GM19239 (cell line): ENCODE measurements at places on chromosomes 3 and 15.

GRCh38 chr3:95352471-95352870 is 1289.6 kb downstream of the NSUN3 start:
- DNase-seq: no peak

DNA sequence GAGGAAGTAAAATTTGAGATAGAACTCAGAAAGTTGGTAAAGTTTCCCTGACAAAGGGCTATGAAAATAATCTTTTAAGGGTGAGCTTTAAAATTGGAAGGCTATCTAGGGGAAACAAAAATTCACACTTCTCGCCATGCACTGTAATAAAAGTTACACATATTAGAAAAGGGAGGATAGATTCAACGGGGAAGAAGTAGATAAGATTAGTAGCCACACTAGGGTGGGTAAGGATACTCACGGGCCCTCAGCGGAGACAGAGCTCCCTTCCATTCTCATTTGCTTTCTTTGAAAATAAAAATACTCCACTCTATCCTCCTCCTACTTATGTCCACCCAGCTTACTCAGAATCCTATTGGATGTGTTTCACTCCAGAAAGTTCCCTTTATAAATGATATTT is 691.3 kb upstream of the NR2F2 start:
- DNase-seq: no peak

DNA sequence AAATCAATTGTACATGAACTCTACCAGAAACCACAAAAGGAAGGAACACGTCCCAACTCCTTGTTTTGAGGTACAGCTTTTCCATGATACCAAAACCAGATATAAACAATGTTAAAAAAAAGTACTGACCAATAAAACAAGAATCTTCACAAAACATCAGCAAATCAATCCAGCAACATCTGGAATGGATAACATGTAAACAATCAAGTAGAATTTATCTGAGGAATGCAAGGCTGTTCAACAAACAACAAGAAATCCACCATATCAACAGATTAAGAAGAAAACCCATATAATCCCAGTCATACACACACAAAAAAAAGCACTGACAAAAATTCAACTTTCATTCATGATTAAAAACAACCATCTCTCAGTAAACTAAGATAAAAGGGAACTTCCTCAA is 26.7 kb downstream of the TJP1 start:
- no peak for DNase-seq

DNA sequence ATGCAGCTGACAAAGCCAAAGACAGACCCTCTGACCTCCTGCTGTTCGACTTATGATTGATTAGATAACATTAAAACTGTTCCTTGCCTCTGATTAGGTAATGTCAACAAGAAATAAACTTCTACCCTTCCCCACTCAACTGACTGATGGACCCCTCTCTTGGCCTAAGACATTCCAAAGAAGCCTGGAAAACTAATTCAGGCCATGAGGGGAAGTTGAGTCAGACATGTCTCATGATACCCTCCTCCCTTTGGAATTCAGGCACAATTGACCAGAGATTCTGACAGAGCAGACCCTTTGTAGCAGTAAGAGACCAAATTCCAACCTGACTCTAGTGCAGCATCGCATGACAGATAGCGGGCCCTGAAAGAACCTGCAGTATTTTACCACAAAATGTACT is 354.5 kb downstream of the OCA2 start:
- no peak for DNase-seq

DNA sequence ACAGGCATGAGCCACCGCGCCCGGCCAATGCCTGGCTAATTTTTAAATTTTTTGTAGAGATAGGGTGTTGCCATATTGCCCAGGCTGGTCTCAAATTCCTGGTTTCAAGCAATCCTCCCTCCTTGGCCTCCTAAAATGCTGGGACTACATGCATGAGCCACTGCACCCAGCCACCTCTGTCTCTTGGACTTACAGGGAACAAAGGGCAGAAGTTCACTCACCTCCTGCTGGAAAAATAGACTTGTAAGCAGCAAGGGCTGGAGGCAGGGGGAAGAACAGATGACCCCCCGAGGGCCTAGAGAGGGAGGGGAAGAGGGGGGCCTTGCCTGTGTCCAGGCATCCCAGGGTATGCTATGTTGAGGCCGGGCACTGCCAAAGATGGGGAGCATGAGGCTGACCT is 22.2 kb downstream of the DUSP7 start:
- DNase-seq: no peak

- no peak for DNase-seq
These were observed 607.7 kb downstream of the PYDC2 start for GRCh38 chr3:192068464-192069254.

DNA sequence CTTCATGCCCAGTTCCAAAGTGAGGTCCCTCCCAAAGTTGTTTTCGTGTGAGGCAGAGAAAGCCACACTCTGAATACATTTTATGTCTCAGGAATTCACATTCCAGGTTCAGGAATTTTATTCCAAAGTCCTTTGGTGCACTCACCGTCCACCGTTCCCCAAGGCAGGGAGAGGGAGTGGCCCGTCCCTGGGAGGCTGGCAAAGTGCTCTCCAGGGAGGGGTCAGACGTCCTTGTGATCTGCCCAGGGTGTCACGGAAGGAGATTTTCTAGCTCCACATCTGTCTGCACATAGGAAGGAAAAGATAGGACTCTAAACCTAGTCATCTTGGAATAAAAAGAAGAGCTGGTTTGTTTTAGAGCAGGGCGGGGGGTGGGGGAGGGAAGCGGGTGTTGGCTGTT is 47.9 kb downstream of the KLF13 start:
- no peak for DNase-seq

DNA sequence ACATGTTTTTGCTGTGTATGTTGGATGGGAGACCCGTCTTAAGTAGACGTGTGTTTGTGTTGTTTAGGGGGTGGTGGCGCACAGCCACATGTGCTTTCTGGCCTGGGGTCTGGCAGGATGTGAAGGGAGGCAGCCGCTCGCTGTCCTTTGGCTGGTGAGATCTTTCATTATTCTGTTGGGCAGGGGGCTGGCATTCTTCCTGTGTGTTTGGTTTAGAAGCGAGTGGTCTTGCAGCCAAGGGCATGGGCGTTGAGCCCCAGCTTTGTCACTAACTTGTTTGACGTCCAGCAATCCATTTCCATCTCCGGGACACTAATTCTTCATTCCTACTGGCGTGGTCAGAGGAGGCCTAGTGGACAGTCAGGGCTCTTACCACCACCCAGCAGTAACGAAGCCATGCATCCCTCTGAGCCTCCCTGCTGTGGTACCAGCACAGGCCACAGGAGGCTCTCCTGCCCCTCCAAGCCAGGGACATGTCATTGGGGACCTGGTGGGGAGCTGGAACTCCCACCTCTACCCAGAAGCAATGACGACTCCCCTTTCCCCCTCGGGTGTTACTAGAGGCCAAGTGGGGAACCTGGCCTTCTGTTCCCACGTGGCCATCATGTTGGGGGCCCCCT is 10.7 kb downstream of the THSD4 start:
- no peak for DNase-seq

GRCh38 chr3:72341920-72342319 is 506.3 kb downstream of the SHQ1 start:
- no peak for DNase-seq

GRCh38 chr3:66831931-66832330 is 166.2 kb upstream of the KBTBD8 start:
- no peak for DNase-seq

DNA sequence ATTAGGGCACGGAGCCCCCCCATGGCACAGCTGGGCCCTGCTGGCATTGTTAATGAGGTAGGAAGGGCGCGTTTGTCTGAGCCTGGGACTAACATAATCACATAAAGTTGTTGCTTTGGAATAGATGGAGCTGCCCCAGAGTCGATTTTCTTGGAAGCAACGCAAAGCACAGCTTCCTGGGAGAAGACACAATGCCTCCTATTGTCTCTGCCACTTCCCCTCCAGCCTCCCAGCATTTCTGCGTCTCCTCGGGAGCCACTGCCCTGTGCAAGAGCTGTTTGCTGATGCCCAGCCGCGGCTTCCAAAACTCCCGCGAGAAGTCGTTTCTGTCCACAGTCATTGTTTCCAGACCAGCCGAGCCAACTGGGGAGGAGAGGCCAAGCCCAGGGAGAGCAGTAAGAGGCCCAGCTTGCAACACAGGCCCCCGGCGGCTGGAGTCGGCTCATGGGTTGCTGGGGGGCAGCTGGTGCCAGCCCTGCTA is 18.1 kb upstream of the ALDH1A3 start:
- no peak for DNase-seq

DNA sequence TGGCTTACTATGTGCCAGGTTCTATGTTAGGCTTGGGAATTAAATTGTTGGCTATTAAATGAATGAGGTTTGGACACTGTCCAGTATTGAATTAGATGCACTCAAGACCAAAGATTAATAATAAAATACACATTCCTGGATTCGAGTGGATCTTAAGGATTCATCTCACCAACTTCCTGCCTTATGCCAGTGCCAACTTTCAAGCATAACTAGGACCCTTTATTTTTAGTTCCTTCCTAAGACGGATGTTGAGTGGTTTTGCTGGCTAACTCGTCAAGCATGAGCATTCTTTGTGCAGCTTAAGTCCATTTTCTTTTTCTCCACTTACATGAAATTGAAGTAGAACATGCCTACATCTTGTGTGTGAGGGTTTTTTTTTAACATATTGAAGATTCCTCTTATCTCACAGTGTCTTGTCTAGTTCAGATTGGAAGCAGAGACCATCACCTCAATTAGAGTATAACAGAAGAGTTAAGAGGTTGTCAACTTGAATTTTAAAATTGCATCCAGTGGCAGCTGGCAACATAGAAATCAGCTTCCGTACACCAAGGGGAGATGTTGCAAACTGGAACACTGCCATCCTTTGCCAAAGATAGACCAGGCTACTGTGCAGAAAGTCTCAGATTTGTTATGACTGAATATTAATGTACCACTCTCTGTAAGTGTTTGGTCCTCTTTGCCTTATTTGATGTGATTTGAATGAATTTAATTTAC is 106.3 kb upstream of the BFSP2 start:
- DNase-seq: no peak

GRCh38 chr15:91526424-91526823 is 327.1 kb upstream of the SLCO3A1 start:
- no peak for DNase-seq

- DNase-seq: no peak
These were observed 104.2 kb downstream of the IQCH start for GRCh38 chr15:67358812-67359211.

GRCh38 chr15:76863123-76863522 is 42.0 kb downstream of the SCAPER start:
- no peak for DNase-seq

DNA sequence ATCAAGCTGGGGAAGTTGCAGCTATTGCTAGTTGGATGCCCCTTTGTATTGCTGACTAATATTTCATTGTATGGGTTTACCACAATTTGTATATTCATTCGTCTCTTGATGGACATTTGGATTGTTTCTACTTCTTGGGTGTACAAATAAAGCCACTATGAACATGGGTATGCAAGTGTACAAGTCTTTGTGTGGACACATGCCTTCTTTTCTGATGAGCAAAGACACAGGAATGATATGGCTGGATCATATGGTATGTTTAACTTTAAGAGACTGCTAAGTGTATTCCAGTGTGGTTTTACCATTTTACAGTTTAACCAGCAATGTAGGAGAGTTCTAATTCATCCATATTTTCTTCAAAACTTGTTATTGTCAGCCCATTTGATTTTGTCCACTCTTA is 32.2 kb downstream of the NECTIN3 start:
- DNase-seq: no peak

DNA sequence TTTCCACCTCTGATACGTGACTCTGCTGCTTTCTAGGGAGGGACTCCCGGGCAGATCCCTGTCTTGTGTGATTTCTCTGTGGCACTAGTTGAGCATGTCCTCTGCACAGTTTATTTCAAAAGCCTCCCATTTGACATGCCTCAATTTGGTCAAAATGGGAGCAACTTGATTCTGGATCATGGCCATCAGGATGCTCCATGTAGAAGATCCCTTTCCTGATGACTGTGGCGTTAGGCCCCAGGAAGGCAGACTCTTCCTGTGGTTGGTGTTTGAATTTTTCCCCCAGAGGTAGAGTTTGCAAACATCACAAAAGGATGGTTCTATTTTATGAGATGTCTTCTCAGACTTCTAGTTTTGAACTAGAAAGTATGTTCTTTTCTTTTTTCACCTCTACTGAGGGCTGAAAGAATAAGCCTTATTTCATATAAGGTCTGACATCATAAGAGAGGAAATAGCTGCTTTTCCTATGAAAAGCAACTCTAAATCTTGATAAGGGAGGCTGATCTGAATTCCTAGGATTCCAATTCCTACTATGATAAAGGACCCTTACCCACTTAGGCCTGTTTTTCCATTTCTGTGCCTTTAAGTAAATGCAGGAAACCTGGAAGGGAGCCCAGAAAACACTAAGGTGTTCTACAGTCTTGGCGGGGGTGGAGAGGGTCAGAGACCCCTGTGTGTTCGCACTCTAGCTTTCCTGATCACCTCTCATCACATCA is 243.8 kb upstream of the CHRM5 start:
- DNase-seq: no peak

GRCh38 chr3:56219894-56220805 is 248.1 kb downstream of the ERC2 start:
- no peak for DNase-seq

DNA sequence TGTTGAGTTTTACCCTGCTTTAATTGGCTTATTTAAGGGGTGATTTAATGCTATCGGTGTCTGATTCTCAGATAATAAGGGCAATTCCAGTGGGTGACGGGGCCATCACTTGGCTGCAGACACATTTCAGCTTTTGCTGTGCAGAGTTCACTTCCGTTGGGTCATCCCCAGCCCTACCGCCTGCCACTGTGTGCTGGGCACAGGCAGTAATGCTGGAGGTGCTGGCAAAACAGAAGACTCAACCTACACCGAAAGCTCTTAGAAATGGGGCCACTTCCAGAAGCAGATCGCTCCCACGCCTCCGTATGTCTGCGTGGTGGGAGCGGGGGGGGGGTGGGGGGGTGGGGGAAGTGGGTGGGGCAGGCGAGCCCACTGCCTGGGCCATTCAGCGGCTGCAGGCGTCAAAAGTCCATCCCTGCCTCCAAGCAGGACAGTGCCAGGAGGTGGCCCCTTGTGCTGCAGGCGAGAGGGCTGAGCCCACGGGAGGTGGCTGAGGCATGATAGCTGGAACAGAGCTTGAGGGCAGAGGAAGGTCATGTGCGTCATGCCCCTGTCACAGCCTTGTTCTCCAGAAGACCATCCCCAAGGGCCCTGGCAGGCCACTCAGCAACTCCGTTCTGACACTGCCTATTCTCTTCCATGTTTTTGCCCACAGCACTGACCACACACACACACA is 128.3 kb downstream of the ATP10A start:
- no peak for DNase-seq

DNA sequence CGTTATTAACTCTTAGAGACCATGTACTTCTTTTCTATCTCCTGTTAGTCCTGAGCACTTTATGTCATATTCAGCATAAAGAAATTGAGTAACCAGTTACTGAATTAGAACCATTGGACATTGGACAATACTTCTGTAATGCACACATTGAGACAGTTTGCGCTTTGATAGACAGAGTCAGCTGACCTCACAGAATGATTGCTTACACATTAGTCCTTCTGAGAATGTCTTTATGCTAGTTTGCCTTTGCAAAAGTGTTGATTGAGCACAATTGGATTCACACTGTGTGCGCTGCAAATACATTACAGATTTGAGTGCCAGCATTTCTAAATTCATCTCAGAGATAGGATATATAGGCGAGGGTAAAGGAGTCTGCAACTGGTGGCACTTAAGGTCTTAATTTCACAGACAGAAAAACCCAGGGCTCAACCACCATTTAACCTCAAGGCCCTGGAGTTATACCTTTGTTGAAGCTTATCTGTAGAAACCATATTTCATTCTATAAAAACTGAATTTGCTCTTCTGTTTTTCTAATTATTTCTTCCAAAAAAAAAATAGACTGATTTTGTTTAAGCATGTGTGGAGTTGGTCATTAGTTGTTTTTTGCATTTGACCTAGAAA is 3.8 kb downstream of the SERPINI1 start:
- DNase-seq: no peak
